ENCODE measurements at places on chromosomes 3 and 15.

GRCh38 chr15:43370310-43370974, 401 bp downstream of the ZSCAN29 start:
- DNase-seq = no peak

DNA sequence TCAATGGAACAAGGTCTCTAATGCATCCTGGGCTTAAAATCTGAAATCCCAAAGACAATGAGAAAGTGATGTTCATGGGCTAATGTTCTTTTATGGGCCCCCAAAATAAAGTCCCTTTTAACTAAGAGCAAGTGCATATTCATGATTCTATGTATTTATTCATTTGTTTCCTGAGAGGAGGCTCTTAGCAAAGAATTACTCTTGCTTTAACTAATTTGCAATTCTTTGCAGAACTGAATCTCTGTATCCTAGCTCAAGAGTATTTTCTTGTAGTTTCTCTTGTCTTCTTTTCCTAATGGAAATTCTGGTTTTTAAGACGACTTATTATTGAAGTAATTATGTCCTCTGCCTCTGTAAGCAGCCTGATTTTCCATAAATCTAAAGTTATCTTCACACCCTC, 202.2 kb upstream of the TP63 start:
- DNase-seq = no peak

- DNase-seq = no peak
These were observed 27.8 kb downstream of the SLC25A26 start for GRCh38 chr3:66248641-66249040.

DNA sequence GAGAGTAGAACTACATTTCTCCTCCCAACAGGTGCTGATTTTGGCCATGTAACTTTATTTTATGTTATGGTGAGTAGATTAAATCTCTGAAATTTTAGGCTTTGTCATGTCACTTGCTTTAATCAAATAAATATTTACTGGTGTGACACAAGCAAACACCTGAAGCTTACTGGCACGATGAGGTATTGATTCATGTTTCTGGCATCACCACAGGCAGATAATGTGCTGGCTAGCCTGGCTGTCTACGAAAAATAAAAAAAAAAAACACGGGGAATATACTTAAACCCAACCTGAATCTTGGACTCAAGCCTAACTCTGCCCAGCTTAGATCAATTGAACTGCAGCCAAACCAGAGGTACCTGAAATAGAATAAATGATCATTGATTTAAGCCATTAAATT, 65.6 kb upstream of the CADM2 start:
- DNase-seq = no peak

- no peak for DNase-seq
These were observed 33.8 kb upstream of the BLM start for GRCh38 chr15:90683371-90683770.

GRCh38 chr3:125123451-125124305, 67.9 kb upstream of the HEG1 start:
- no peak for DNase-seq

- no peak for DNase-seq
These were observed 1036.1 kb downstream of the AGBL1 start for GRCh38 chr15:87115795-87116194.

GRCh38 chr3:13709706-13710105, 160.8 kb downstream of the FBLN2 start:
- DNase-seq = no peak
